Activated effector memory CD4-positive, alpha-beta T cell treated with anti-CD3 and anti-CD28 coated beads, Interleukin-2, amount 50 U/mL, for 16 hours (primary cell): ENCODE measurements at places on chromosomes 2 and 18.

DNA sequence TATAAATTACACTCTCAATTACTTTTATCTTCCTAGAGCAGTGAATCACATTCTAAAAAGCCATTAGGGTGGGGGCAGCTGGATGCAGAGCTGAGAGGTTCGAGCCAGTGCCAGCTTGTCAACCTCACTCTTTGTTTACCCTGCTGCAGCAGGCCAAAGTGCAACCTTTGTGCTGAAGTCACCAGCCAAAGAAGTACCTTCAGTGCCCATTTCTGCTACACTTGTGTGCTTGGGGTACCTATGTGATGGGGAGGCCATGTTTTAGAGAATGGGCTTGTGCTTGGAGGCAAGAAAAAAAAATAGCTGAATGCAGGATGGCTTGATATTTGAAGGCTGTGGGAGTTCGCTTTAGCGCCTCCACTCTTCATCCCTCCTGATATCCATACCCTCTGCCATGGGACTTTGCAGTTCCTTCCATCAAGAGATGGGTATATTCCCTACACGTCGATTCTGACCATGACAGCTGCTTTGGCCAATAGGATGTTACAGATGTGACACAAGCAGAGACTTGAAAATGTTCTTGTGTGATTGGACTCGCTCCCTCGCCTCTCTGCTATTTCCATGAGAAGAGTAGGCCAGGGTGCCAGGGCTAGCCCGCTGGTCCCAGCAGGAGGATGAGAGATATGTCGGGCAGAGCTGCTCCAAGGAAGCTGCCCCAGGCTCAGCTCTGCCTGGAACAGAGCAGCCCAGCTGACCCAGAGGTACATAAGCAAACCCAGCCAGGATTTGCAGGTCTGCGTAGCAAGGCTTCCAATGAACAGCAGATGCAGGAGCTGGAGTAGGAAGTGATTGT, 12.7 kb upstream of the FZD5 start:
- DNase-seq: no peak

DNA sequence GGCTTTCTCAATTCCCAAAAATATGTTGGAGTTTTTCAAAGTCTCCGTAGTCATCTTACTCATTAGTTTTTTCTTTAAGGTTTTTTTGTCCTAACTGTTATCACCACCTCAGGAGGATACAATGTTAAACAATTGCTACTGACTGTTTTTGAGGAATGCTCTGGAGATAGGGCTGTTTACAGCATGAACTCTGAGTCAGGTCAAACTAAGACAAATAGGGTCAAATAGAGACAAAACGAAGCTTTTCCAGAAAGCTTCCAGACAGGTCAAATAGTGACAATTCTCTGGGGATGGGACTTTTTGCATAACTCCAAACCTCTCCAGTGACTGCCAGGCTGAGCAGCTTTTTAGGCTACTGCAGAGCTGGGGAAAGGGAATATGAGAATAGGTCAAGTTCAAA, 15.2 kb upstream of the DIPK1C start:
- no peak for DNase-seq

DNA sequence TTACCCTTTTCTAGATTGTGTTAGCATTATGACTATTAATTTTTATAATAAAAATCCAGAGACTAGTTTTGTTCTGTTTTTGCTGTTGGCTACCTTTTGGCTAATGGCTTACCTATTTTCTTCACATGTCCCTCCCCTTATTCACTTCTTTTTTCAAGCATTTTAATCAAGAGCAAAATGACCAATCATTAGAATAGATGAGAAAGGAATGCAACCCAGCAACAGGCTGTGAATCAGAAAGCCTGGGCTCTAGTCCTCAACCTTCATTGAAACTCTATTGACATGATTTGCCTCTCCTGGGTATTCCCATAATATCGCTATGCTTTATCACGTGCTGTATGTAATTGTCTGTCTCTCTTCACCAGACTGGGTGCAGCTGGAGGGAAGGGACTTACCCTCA, 370.1 kb downstream of the IRS1 start:
- no peak for DNase-seq

- DNase-seq: no peak
Observed at GRCh38 chr2:29014331-29014730, 33.2 kb downstream of the TOGARAM2 start.

DNA sequence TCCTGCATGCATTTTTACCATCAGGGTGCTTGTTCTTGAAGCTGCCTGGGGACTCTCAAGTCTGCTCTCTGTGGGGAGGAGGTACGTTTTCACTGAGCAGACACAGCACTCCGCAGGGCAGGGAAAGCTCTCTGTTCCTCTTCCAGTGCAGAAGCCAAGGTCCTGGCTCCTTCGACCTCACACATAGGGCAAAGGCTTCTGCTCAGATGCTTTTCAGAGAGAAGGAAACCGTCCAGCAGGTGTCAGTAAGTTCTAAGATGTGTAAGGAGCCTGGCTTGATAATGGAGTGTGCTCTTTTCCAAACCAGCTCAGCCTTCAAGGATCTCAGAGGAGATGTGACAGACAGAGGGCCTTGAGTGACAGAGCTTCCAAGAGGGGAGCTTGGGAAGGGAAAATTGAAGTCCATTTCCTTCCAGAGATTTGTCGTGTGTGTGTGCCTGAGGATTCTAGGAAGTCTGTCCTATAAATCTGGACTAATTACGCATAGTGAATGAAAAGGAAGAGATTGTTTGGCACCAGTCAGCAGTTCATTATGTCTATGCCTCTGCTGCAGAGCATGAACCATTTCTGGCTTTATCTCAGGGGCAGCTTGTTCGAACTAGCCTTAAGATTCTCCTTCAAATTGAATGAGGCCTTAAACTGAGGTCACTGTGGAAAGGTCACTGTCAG, 67.3 kb upstream of the UPP2 start:
- no peak for DNase-seq

DNA sequence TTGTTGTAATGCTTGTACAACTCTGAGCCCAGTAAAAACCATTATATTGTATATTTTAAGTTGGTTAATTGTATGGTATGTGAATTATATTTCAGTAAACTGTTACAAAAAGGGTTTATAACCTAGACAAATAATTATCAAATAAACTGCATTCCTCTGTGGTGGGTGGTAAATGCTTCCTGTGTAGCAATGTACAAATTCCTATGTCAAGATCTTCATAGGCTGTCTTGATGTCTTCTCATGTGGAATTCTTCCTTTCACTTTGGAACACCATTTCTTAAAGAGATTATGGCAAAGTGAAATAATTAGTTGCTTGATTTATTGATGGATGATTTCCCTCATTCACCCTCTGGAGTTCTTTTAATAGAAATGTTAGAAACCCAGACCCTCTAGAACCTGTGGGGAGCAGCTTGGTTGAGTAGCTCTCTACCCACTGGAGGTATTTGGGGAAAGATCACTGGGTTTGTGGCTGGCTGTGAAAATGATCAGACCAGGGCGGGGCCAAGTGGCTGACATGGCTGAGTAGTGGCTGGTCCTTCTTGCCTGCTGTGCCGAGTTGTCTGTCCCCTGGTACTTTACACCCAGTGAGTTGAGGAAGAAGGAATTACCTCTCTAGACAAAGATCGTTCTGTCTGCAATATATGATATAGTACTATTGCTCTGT, 22.4 kb upstream of the MGAT5 start:
- no peak for DNase-seq

- DNase-seq: no peak
Observed at GRCh38 chr2:58731488-58731869, 490.4 kb upstream of the FANCL start.

- no peak for DNase-seq
Observed at GRCh38 chr2:222194669-222195068, 104.1 kb downstream of the PAX3 start.

GRCh38 chr18:31171144-31171839, 8.6 kb upstream of the DSC1 start:
- no peak for DNase-seq

DNA sequence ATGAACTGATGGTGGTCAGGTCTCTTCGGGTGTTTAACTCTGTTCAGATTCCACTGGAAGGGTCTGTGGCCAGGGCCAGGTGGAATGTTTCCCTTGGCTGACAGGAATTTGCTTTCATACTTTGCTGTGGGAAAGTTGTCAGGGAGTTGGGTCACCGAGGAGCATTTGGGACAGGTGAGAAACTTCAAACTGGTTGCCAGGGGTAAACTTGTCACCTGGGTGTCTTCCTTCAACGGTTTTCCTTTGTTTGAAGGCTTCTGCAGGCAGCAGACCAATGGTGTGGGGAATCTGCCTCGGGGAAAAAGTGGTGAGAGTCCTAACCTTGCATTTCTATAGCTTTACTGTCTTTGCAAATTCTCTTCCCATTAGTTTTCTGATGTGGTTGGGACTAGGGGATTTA, 92.2 kb downstream of the TGFA start:
- DNase-seq: no peak

DNA sequence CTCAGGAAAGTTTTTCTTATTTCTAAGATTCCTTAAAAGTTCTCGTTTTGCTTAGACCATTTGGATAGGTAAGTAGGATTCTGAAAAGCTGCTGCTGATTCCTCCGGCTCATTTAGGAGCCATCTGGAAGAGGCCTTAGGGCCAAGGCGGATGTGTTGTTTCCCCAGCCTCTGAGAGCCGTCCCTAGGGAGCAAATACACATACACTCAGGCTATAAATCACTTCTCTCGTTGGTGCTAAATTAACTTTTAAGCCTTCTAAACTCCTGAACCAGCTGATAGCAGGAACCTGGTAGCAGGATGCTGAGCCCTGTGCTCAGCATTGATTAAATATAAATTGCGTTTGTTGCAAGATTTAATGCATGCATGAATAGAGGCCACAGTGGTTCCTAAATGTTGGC, 109.8 kb downstream of the ADCYAP1 start:
- DNase-seq: no peak

GRCh38 chr2:221156062-221156734, 415.9 kb downstream of the EPHA4 start:
- DNase-seq: no peak
